Fibroblast of the aortic adventitia (primary cell): ENCODE measurements at places on chromosomes 6 and 20. TPM values are rescaled to one million over a fixed set of nuclear protein-coding genes. Genes with fewer than 3 reads are reported as not detected.

DNA sequence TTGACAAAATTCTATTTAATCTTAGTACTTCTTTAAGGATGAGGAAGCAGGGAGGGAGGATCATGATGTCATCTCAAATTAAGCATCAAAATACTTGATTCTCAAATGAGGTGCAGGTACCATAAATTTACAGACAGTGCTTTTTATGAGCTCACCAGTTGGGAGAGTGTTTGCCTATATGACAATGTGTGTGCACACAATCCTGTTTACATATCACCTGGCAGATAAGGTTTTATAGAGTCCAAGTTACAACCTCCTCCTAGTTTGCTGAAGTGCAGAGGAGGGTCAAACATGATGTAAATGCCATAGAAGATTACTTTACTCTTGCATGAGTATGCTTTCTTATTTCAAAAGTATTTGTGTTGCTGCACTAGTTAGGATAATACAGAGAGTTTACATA lies 6.4 kb downstream of the ATXN1 start:
- DNase-seq = no peak

GRCh38 chr6:155128977-155129376 lies 133.9 kb downstream of the TIAM2 start:
- no peak for DNase-seq

- no peak for DNase-seq
Measured at GRCh38 chr20:62364911-62365736, 2.0 kb downstream of the LAMA5 start.

- DNase-seq = peak; percentile 56
Measured at GRCh38 chr6:80528115-80528514, 421.6 kb downstream of the BCKDHB start.

GRCh38 chr6:42068173-42068572 lies 17.8 kb downstream of the TAF8 start:
- no peak for DNase-seq

- DNase-seq = no peak
Measured at GRCh38 chr6:136655239-136656014, 105.2 kb upstream of the MAP7 start.

GRCh38 chr6:159766906-159767305 lies 5.1 kb downstream of the ACAT2 start:
- DNase-seq = no peak

DNA sequence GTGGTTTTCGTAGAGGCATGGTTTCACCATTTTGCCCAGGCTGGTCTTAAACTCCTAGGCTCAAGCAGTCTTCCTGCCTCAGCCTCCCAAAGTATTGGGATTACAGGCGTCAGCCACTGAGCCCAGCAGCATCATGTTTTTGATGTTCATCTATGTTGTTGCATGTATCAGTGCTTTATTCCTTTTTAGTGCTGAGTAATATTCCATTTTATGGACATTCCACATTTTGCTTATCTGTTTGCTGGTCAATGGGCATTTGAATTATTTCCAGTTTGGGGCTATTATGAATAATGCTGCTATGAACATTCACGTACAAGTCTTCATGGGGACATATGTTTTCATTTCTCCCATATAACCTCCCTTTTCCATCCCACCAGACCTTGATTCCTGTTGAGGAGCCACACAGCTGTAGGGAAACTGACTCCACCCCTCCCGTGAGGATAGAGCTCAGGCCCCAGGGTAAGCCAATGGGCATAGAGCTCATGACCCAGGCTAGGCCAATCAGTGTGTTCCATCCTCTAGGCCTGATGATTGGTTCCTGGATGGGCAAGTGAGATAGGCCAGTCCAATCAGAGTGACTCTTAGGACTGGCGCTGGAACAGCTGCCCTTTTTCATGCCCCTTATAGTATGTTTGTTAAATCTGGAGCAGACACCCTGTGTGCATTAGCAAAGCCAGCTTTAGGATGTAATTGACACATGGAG lies 49.5 kb downstream of the DLGAP4 start:
- no peak for DNase-seq

CEP162 gene
- 12.4 and 21.4 TPM in 2 replicates for total RNA-seq

- no peak for DNase-seq
Measured at GRCh38 chr6:52341561-52342260, 20.2 kb upstream of the PAQR8 start.
